ENCODE measurements at places on chromosomes 6 and 20. TPM values are rescaled to one million over a fixed set of nuclear protein-coding genes. Genes with fewer than 3 reads are reported as not detected.

DNA sequence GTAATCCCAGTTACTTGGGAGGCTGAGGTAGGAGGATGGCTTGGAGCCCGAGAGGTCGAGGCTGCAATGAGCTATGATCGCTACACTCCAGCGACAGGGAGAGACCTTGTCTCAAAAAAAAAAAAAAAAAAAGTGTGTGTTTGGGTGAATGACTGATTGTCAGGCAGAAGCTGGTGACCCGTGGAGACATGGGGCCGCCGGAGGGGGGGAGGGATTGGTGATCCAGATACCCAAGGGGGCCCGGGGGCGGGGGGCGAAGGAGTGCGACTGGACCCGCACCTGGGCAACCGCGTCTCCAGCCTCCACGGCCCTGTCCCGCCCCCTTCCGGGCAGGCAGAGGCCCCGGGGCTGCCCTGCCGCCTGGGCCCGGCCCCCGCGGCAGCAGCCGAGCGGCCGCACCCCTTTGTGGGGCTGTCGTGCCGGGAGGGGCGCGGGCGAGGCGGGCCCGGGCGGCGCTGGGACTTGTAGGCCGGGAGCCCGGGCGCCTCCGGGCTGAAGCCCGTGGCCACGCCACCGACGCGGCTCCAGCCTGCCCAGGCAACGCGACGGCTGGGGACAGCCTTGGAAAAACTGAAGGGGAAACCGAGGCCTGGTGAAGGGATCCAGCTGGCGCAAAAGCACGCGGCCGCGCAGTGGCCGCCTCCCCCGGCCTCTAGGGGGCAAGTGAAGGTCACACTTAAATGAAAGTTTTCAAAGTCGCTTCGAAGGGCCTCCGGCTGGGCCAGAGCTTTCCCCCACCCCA, 2.1 kb upstream of the RBM38 start:
- peak; percentile 42 for DNase-seq

DNA sequence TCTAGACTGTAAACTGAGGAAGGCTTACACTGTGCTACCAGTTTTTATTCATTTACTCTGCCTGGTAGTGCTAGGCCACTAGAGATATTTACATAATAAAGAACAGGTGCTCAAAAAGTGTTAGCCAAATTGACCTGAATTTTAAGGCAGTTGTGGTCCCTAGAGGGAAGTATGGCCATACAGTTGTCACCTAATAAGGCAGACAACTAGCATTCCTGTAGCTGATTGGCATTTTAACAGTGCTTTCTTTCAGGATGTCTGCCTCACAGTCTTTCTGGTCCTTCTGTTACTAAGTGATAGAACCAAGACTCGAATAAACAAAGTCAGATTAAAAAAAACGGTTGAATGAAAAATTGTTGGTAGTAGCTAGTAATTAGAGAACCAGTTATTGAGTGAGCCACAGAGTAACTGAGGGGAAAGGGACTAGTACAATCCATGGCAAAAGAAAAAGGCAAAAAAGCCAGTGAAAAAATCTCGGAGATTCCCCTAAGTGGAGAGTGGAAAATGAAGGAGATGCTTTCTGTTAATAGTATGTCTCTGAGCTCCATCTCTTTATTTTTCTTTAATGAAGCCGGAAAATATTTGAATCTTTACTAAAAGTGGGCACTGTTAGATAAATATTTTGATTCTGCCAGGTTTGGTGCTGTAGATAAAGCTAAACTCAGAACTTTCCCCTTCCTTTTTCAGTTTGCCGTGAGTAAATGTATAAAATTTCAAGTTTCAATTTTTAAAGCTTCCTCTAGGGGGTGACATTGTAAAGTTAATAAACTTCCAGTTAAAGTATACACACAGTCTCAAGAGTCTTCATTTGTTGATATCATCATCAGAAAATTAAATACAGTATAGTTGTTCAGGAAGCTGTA, 9.1 kb downstream of the VTA1 start:
- no peak for DNase-seq

DNA sequence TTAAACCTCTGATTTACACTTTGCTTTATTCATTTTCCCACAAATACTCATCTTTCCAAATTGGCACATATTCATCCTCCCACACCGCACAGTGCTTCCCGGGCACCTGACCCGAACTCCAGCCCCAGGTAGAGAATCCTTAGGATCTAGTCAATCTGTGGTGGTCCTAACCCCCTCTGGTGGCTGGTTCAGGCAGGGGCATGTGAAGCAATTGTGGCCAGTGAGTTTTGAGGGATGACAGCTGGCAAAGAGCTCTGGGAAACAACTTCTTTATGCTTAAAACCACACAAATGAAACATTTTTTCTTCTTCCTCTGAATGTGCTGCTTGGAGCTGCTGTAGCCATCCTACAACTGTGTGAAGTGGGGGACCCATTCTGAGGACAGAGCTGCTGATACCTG, 54.7 kb downstream of the ELOVL5 start:
- peak; percentile 41 for DNase-seq

DNA sequence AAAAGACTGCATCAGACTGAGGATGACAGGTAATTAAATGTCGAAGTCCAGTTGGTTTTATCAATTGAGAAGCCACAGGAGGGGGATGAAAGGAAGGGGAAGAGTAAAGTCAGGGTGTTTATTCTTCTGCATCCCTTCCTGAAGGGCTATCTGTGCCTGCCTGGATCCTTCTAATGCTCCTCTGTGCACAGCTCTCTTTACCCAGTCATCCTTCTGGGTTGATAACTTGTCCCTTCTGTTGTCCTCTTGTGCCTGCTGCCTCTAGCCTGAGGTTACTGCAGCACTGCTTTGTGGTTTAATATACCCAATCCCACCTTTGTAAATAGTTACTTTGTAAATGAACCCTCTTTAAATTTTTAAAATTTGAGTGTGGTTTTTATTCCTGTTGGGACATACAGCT, 1127.3 kb downstream of the EPHA7 start:
- no peak for DNase-seq

- no peak for DNase-seq
These were observed 8.9 kb downstream of the NFS1 start for GRCh38 chr20:35690265-35690664.

- no peak for DNase-seq
These were observed 45.2 kb upstream of the CTAGE9 start for GRCh38 chr6:131756039-131756438.

DNA sequence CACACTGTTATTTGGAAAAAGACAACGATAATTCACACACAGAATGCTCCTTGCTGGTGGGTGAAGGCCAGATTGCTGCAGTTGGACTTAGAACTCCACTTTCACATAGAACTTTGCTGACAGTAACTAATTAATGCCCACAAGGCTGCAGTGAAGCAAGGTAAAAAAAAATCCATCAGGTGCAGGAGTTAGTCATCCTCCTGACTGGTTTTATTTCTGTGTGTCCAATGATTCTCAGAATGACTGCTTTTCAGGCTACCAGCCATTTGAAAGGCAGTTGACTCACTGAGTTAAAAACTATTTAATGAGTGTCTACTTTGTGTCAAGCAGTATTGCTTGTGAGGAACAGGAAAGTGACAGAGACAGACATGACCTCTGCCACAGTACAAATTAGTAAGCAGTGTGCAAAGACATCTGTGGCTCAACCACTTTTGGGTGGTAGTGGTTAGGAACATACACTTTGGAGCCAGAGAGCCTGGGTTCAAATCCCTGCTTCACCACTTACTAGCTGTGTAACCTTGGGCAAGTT, 41.9 kb downstream of the ELOVL5 start:
- DNase-seq = no peak

- no peak for DNase-seq
These were observed 55.6 kb downstream of the FILIP1 start for GRCh38 chr6:75438013-75438431.

- DNase-seq = no peak
These were observed 395.5 kb upstream of the RUNX2 start for GRCh38 chr6:44932651-44933091.

- DNase-seq = no peak
These were observed 276.6 kb upstream of the CNR1 start for GRCh38 chr6:88442737-88443136.

- DNase-seq = no peak
These were observed 598.8 kb downstream of the GRIK2 start for GRCh38 chr6:101992286-101992685.

GRCh38 chr6:12483712-12484111, 193.6 kb downstream of the EDN1 start:
- DNase-seq = no peak

DNA sequence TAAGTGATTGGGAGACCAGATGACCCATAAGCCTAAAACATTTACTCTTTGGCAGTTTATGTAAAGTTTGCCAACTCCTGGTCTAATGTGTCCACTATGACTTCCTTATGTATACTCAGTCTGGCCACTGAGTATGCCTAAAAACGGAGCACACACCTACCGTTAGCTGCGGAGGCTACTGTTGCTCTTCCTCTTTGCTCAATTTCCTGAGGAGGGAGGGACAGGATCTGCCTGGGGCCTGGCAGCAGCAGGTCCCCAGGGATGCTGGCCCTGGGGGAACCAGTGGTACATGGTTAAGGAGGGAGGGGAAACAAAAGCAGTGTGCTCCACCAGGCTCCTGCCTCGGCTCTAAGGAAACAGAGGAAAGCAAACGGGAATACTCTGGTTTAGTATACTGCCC, 113.5 kb downstream of the CDYL start:
- DNase-seq = no peak

GRCh38 chr6:143111443-143111842, 50.8 kb downstream of the AIG1 start:
- no peak for DNase-seq

- no peak for DNase-seq
These were observed 59.1 kb downstream of the CEP43 start for GRCh38 chr6:167058261-167058660.

DNA sequence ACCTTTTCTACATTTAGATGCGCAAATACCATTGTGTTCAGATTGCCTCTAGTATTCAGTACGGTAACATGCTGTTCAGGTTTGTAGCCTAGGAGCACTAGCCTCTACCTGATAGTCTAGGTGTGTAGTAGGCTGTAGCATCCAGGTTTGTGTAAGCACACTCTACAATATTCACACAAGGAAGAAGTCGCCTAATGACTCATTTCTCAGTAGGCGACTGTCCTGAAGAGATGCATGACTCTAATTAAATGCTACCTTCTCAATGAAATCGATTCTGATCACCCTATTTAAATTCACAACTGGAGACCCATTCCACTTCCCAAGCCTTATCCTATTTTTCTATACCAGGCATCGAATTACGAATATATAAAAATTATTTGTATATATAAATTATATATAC, 1.3 kb downstream of the MCUR1 start:
- no peak for DNase-seq

- DNase-seq = no peak
These were observed 339.4 kb downstream of the CDKAL1 start for GRCh38 chr6:20873425-20874190.

DNA sequence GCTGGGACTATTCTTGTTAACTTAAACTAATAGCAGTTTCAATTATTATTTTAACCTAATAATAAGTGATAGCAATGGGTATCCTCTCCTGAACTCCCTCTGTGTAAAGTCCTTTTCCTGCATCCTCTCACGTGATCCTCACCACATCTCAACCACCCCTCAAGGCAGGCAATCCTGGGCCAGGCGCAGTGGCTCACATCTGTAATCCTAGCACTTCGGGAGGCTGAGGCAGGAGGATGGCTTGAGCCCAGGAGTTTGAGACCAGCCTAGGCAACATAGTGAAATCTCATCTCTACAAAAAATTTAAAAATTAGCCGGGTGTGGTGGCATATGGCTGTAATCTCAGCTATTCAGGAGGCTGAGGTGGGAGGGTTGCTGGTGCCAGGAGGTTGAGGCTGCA, 23.7 kb downstream of the MAP1LC3A start:
- no peak for DNase-seq

GRCh38 chr20:50438986-50439407, 71.2 kb upstream of the PTPN1 start:
- DNase-seq = no peak

GRCh38 chr20:40860487-40860902, 168.1 kb upstream of the TOP1 start:
- DNase-seq = no peak

DNA sequence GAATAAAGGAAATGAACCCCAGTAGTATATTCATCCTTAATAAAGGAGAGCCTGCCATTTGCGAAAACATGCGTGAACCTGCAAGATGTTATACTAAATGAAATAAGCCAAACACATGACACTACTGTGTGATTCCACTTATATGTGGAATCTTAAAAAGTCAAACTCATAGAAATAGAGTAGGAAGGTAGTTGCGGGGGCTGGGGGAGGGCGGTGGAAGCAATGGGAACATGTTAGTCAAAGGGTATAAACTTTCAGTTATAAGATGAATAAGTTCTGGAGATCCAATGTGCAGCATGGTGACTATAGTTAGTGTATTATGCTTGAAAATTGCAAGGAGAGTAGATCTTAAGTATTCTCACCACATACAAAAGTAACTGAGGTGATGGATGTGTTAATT, 72.9 kb downstream of the ANKRD6 start:
- DNase-seq = no peak

- no peak for DNase-seq
These were observed 35.1 kb downstream of the PLCB4 start for GRCh38 chr20:9103955-9104354.

DNA sequence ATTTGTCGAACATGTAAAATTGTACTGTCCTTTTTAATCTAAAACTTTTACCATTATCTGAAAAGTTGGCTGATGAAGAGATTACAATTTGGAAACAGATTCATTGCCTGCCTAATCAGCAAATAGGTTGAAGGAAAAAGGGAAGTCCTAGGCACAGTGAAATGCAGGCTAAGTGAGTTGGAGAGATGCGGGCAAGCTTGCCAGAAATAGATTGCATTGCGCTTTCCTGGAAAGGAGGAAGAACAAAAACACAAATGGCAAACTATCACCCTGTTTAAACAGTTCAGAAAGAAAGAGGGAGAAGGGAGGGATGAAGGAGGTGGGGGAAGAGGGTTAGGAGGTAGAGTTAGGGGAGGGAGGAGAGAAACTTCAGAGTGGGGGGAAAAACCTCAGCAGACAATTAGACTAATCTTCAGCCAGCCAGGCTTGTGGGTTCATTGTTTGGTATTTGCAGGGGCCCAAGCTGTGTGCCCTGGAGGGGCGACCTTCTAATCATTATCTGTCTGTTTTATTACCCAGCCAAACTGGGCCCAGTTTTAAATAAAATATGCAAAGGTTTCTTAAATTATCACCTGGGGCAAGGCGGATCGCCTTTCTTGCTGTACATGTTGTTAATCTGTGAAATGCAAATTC, 465.2 kb downstream of the TFAP2B start:
- no peak for DNase-seq

Gene RAD21L1
- total RNA-seq = not detected

Gene FLRT3
- total RNA-seq = 35.2 TPM

Gene HTR1E
- not detected for total RNA-seq

Gene PERP
- total RNA-seq = 3.3 TPM

Gene CGAS
- total RNA-seq = 0.63 TPM

Gene KHDC1L
- not detected for total RNA-seq

Gene SLC17A3
- total RNA-seq = not detected

Gene MUCL3
- total RNA-seq = not detected

Gene BTN1A1
- total RNA-seq = not detected

Gene PIM1
- 9.1 TPM for total RNA-seq

Gene TUBB2B
- 665 TPM for total RNA-seq

Gene C6orf52
- 8.2 TPM for total RNA-seq

Gene ATG5
- total RNA-seq = 22.8 TPM

Gene UTRN
- total RNA-seq = 76.8 TPM

Gene SLC24A3
- total RNA-seq = 0.51 TPM

Gene TTK
- 45.5 TPM for total RNA-seq

Gene SIRPG
- total RNA-seq = not detected

Gene PHF10
- 85.9 TPM for total RNA-seq

Data from neural crest cell (in vitro differentiated cells).